Amniotic stem cell (primary cell): ENCODE measurements at places on chromosomes 4 and X.
A peak's percentile ranks its signal among the peaks of the same experiment; 100 is the strongest.

- DNase-seq, result no peak
These were observed 52.5 kb upstream of the SLC25A4 start for GRCh38 chr4:185090592-185090991.

DNA sequence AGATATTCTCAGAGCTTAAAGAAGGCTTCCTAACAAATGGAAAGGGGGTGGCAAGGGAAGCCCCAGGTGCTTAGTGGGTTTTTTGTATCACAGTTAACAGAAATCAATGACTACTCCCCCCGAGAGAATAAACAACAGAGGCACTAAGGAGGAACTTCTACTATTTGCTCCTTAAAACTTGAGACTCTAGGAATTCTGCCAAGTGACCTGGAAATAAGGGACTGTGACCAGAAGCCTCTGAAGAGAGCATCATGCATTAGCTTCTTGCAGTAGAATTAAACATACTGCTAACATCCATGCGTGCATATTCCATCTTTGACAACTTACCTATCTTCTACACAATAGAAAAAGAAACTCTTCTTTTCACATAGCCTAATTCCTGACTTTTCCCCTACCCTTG lies 86.8 kb downstream of the CAMK2D start:
- no peak for DNase-seq

- no peak for DNase-seq
These were observed 73.0 kb upstream of the NFKB1 start for GRCh38 chr4:102428122-102428521.

- DNase-seq, result no peak
These were observed 29.9 kb downstream of the TBL1X start for GRCh38 chrX:9494771-9495170.

DNA sequence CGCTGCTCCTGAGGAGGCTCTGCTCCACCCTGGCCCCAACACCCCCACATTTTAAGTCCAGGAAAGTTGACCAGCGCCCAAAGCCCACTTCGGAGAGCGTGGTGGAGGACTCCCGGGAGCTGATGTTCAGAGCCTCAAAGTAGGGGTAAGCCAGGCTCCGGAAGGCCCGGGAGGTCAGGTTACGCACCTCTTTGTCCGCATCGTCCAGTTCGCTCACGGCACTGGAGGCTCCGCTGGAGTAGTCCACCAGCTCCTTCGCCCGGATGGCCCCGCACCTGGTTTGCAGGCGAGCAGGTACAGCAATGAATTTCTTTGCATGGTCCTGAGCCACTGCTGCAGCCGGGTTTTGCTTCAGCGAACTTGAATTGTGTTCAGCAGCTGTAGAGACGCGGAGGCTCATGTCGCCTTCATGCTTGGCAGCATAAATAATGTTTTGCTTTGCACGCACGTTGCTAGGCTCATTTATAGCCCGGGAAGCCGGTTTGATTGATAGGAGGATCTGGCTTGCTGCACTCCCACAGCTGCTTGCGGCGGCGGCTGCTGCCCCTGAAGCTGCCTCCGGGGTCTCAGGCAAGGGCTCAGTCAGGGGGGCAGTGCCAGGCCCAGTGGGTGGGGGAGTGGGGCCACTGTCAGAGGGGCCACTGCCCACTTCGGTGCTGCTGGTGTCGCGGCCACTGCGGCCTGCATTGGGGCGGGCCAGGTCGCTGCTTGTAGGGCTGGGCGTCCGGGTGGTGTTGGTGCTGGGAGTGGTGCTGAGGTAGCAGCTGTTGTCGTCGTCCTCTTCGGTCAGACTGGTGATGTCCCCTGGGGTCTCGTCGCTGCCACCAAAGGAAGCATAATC lies 4.8 kb downstream of the C4orf54 start:
- DNase-seq, result no peak

GRCh38 chrX:103367502-103367901 lies 8.8 kb upstream of the BEX3 start:
- DNase-seq, result no peak

GRCh38 chr4:107058828-107059227 lies 22.7 kb upstream of the DKK2 start:
- no peak for DNase-seq

- peak; percentile 37 for DNase-seq
These were observed 32.1 kb downstream of the ZGRF1 start for GRCh38 chr4:112604589-112604988.

DNA sequence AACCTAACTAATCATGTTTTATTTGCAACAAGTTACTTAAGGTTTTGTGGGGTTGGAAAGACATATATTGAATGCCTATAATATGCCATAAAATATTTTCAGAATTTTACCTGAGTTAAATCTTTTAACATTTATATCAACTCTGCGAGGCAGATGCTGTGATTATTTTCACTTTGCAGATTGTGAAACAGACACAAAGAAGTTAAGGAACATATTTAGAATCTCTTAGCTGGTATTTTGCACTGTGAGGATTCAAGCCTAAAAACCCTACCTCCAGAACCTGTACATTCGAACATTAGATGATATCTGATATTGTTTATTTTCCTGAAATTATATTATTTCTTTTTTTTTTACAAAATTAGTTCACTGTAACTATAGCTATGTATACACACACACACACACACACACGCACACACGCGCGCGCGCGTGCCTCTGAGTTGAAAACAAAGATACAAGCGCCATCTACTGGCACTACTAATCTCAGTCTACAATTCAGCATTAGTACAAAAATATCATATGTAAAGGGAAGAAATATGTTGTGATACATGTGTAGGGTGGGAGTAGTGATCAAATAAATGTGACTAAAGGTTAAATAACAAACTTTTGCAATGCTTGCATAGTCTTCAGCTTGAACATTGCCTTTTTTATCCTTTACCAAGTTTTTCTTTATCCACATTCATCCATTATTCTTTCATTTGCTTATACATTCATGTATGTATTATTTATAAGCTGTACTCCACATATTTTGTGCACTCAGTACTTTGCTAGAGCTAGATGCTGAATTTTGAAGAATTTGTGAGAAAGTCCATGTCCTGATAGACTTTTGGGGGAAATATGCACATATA lies 61.5 kb downstream of the ANXA10 start:
- DNase-seq, result peak; percentile 68

GRCh38 chr4:165210566-165210965 lies 3.2 kb downstream of the KLHL2 start:
- no peak for DNase-seq

DNA sequence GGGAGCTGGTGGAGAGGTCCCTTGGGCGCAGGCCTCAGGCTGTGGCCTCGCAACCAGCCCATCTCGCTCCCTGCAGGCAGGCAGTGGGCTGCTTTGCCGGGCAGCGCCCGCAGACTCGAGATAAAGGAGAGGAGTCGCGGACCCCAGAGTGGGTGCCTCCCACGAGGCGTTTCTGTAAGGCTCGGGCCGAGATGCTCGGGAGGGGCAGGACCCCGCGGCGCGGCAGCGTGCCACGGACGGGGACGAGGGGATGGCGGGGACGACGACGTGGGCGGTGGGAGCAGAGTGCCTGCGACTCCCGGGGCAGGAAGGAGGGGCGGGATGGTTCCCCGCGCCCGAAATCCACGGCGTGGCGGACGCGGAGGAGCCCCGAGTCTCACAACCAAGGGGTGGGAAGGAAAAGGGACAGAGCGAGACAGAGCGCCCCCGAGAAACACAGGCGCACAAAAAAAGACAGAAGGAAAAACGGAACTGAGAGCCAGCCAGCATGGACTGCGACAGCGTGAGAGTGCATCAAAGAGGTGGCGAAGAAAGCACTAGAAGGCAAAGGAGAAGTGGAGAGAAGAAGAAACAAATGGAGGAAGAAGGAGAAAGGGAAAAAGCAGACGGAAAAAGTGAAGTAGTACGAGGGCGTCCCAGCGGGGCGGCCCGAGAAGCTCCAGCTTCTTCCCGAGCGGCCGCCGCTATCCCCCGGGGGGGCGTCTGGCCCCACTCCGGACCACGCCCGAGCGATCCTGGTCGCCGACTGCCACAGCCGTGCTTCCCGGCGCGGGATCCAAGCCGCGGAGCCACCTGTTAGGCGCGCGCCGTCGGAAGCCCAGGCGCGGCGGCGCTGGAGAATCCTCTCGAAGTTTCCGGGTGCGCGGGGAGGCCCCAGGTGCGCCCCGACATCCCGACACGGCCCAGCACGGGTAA lies 1.5 kb downstream of the BEND4 start:
- DNase-seq, result no peak

DNA sequence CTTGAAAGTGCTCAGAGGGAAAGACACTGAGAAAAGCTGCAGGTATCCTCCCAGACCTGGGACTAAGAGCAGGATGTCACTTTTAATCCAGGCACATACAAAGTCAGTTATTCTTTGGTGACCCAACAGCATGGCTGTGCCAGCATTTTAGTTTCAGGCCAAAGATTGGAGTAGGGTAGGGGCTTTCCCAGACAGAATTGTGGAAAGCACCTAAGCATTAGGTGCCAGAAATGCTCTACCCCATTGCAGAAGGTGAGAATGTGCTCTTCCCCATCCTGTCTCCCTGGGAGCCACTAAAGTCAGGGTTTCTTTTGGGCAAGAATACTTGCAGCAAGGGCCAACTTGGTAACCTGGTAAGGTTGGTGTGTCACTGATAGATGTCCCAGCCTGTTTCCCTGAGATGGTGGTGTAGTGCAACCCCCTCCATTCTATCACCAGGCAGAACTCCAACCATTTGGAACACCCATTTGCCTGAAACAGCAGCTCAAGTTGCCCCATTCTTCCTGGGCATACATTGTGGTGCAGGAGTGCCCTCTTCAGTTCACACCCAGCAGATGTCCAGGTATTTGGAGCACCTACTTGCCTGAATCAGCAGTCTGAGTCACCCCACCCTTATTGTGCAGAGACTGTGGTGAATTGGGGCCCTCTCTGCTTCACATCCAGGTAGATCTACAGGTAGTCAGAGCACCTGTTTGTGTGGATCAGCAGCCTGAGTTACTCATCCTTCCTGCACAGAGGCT lies 183.5 kb downstream of the ZC4H2 start:
- no peak for DNase-seq

- DNase-seq, result no peak
These were observed 352.0 kb downstream of the TRAM1L1 start for GRCh38 chr4:116733370-116733769.

- no peak for DNase-seq
These were observed 4.8 kb downstream of the USP38 start for GRCh38 chr4:143189528-143189927.

- DNase-seq, result no peak
These were observed 957.8 kb downstream of the C4orf33 start for GRCh38 chr4:130053723-130054122.

GRCh38 chr4:74555231-74555630 lies 110.3 kb downstream of the AREG start:
- DNase-seq, result no peak

GRCh38 chrX:118756101-118756500 lies 28.7 kb downstream of the IL13RA1 start:
- no peak for DNase-seq

GRCh38 chrX:70613295-70613694 lies 168.7 kb downstream of the DLG3 start:
- no peak for DNase-seq

DNA sequence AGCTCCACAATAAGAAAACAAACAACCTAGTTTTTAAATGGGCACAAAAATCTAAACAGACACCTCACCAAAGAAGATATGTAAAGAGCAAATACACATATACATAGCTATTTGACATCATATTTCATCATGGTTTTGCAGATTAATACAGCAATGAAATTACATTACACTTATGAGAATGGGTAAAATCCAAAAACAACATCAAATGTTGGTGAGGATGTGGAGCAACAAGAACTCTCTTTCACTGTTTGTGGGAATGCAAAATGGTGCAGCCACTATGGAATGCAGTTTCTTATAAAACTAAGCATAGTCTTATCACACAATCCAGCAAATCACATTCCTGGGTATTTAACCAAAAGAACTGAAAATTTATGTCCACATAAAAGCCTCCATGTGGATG lies 25.0 kb downstream of the TLR6 start:
- no peak for DNase-seq

- no peak for DNase-seq
These were observed 37.5 kb upstream of the IQSEC2 start for GRCh38 chrX:53318766-53319353.

DNA sequence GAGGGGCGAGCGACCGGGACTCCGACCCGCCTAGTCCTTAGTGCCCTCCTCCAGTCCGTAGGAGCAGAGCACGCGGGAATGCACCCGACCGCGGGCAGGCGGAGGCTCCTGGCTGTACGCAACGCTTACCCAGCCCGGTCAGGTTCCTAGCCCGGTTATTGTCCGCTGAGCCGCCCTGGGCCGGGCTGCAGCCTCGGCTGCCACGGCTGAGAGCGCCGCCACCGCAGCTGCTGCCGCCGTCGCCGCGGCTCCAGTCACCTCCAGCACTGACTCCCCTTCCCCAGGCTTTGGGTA lies at the start of gene AMER1:
Gene AMER1 (minus strand): TSS at position 268 of the 294 bp plus-strand sequence. CDS start 12,422 bp downstream, outside the sequence.
- DNase-seq, result peak; percentile 8

GRCh38 chr4:86565651-86566050 lies 28.5 kb upstream of the PTPN13 start:
- no peak for DNase-seq

- DNase-seq, result no peak
These were observed 3.5 kb downstream of the PSMD10 start for GRCh38 chrX:108087792-108088191.

DNA sequence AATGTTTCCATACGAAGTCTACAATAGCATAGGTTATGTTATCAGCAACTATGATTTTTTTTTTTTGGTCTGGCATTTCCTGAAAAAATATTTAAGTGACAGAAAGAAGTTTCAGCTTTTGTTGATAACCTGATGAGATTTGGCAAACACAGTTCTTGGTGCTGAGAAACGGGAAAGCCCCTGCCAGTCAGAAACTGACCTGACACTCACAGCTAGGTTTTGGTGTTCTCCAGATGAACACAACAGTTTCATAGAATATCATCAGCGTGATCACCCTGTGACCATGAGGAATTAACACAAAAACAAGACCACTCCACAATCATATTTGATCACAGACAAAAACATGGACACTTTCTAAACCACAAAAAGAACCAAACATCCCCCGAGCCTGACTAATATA lies 152.5 kb upstream of the DCAF8L1 start:
- DNase-seq, result no peak

- DNase-seq, result no peak
These were observed 235.1 kb upstream of the TAPT1 start for GRCh38 chr4:16461362-16461761.

DNA sequence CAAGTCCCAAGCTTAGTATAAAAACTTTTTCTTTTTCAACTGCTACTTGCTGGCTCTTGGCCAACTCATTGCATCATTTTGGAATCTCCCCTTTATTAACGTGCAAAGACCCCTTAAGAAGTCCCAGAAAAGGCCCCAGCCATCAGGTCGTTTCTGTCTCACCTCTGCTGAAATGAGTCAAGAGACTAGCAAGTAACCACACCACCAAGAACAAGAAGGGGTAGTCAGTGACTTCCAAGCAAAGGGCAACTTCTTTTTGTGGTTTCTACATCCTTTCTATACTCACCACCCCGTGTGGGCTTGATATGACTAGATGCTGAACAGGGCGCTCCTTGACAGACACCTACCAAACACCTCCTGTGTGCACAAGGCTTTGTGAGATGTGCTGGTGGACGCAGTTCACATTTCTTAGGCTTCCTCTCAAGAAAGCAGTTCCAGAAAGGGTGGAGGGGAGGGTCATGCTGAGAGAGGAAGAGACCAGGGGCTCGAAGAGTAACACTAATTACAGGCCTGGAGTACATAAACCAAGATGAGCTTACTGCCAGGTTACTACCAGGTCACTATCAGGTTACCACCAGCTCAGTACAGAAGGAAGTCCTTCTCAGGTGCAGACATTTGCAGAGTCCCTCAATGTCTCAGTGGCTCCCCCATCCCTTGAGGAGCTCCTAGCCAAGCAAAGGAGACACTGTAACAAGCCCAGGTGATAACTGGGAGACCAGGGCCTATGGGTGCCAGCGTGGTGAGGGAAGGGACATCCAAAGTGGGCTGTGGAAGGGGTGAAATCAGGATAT lies 19.3 kb downstream of the JAKMIP1 start:
- DNase-seq, result no peak

- DNase-seq, result no peak
These were observed 227.5 kb upstream of the FGF13 start for GRCh38 chrX:138939038-138939437.
